ENCODE measurements at places on chromosomes 2 and 18.

GRCh38 chr2:86053166-86053565, 52.5 kb downstream of the POLR1A start:
- no peak for DNase-seq

- no peak for DNase-seq
These were observed 59.9 kb downstream of the ZRANB3 start for GRCh38 chr2:135471106-135471505.

DNA sequence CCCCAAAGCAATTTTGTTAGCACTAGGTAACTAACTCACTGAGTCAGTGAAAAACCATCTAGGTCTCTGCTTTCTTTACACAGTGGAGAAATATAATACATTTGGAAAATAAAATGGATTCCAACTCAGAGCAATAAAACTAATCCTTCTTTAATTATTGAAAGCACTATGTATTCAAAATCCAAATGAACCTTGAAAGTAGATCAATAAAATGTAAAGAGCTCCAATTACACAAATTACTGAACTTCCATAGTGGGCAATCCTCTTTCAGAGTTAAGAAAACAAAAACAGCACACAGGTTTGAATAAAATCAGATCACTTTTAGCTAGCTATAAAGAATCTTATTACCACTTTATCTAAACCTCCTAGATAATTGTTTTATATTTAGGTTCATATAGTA, 208.1 kb downstream of the NR4A2 start:
- DNase-seq, result no peak

GRCh38 chr2:174666845-174667244, 69.2 kb upstream of the WIPF1 start:
- DNase-seq, result no peak

GRCh38 chr2:6932828-6933227, 15.6 kb downstream of the RNF144A start:
- DNase-seq, result no peak

DNA sequence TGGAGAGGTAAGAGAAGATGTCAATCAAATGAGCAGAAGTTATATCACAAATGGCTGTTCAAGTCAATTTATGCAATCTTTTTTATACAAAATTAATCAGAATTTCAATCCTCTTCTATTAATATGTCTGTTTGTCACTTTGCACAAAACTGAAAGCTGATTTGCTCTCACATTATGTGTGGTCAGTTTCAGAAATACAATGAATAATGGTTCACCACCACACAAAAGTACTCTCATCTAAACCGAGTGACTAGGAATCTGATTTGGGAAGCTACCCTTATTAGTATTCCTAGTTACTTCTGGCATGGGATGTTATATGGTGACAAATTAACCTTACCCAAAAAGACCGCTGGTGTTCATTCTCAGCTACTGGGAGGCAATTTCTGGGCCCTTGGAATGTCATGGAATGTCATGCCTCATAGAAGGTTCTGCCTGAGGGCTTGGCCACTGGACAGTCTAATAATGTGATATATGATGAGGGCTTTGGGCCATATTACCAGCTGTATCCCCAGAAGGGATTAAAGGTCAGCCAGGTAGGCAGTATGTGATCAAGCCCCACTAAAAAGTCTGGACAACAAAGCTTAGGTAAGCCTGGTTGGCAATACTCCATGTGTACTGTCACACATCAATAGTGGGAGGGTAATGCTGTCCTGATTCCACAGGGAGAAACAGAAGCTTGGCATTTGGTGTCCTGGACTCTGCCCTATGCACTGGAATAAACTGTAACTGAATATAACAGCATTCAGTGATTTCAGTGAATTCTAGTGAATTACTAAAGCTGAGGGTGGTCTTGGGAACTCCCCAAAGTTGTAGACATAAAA, 113.2 kb downstream of the PIGN start:
- no peak for DNase-seq

GRCh38 chr2:129802290-129802689, 177.2 kb upstream of the RAB6C start:
- DNase-seq, result no peak

DNA sequence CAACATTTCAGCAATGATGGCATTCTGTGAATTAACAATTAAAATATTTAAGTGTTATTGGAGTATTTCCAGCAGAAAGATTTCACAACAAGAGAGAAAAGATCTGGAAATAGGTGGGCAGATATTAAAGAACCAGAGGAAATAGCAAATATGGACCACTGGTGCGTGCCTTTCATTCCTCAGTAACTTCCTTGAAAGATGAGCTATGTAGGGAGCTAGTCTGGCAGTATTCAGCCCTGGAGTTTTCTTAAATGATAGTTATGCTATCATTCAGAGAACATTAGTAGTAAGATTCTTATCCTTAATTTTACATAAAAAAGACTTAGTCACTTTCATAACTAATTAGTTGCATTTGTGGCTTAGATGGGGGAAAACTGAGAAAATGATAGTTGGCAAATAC, 41.5 kb downstream of the TANC1 start:
- DNase-seq, result no peak

DNA sequence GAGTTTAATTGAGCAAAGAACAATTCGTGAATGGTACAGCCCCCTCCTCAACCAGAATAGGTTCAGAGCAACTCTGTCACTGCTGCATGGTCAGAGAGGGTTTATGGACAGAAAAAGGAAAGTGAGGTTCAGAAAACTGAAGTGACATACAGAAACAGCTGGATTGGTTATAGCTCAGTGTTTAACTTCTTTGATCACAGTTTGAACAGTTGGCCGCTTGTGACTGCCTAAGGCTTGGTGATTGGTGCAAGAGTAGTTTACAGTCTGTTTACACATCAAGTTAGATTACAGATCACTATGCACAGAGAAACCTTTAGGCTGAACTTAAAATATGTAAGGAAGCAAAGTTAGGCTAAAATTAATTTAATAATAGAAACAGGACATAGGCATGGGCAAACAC, 459.2 kb downstream of the KCNJ3 start:
- no peak for DNase-seq

GRCh38 chr18:6593142-6593885, 136.2 kb upstream of the ARHGAP28 start:
- no peak for DNase-seq

DNA sequence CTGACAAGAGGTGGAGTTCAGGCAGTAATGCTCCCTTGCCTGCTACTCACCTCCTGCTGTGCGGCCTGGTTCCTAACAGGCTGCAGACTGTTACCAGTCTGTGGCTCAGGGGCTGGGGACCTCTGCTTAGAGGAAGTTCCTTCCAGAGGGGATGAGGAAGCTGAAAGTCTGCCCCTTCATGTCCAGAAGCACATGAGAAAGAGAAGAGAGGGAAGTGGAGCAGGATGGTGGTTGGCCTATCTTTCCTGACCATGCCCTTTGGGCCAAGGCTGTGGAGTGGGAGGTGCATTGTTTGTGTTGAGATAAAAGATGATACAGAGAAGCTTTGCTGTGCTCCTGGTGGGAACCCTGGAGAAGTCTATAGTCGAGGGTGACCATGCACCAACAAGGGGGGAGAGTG, 112.5 kb downstream of the LPIN1 start:
- DNase-seq, result no peak

DNA sequence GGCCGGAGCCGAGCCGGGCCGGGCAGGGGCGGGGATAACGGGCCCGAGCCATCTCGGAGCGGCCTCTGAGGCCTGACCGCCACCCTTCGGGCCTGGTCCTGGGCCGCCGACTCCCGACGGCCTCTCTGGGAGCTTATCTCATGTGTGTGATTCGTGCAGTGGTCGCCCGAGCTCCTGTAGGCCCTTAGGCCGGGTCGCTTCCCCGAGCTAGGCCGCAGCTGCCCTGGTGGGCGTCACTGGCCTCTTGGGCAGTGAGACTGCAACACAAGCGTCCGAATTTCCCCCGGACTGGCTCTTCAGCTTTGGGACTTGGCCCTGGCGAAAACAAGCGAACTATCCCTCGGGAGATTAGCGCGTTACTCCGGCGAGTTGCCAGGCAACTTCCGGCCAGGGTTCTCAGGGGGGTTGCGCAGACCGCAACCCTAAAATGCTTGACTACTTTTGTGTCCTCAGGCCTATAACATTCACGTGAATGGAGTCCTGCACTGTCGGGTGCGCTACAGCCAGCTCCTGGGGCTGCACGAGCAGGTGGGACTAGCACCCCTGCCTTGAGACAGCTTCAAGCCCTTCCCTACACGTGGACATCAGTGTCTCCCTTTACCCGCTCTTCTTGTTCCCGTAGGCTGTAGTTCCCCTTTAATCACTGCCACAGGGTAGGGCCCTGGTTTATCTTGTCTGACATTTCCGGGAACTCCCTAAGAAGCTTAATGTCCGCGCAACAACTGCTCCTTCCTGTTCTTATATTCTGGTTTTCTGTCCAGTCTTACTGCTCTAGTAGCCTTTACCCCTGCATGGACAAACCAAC, 602 bp downstream of the SNX17 start:
- DNase-seq, result no peak

DNA sequence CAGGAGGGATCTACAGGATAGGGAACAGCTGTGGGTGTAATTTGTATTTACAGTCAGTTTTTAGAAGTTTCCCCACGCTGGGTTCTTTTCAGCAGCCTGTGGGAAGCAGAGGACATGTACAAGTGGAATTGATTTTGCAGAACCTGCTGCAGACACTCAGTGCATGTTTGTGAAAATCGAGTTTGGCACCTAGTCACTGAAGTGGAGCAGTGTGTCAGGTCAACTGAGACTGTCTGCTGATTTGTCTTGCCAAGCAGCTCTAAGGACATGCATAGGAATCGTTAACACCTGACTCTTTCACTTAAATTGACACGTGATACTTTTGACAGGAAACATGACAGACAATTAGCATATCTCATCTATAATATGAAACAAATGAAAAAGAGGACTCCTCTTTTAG, 416.6 kb downstream of the TMX3 start:
- DNase-seq, result no peak

DNA sequence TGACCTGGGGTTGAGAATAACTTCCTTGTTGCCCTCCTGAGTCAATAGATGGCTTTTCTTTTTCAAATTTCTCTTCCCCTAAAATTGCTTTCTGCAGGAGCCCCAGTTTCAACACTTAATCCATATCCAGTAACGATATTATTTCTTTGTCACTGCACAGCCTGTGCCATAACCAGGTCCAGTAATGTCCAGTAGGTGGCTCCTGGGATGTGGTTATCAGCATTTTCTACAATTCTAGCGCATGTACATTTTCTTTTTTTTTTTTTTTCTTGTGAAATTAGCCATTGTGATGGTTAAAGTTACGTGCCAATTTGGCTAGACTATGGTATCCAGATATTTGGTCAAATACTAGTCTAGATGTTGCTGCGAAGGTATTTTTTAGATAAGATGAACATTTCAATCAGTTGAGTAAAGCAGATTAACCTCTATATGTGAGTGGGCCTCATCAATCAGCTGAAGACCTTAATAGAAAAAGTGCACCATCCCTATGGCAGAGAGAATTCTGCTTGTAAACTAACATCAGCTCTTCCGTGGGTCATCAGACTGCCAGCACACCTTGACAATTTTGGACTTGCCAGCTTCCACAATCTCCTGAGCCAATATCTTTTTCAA, 72.9 kb upstream of the SCG2 start:
- no peak for DNase-seq

DNA sequence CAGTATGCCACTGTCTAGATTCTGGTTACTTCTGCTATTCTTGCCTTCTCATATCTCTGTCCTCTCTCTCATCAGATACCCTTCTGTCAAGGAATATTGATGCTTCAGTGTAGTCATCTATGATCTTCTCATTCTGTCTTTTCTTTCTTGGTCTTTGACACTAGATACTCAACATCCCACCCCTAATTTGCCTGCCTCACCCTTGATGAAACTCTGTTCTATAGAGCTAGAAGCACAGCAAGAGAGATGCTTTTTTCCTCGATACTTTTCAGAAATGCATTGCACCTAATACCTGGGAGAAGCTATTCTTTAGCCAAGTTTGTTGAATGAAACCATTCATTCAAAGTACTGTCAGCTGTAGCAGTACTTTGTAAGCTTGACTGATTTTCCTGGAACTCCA, 9.5 kb downstream of the SEPTIN2 start:
- DNase-seq, result no peak

- no peak for DNase-seq
These were observed 43.2 kb downstream of the POMC start for GRCh38 chr2:25125189-25125588.

DNA sequence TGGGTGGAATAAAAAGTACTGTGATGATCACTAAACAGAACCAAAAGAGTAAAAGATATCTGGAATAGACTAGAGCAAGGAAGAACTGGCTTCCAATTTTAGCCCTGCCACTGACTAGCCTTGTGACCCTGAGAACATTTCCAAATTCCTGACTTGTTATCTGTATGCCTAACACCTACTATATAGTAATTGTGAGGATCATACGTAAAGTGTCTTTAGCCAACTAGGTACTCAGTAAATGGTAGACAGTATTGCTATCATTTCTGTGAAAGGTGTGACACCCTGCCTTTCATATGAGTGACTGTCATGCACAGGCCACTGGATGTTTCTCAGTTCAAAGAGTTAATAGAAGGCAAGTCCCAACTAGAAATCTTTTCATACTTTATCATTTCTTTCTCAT, 29.8 kb downstream of the CYTIP start:
- DNase-seq, result no peak
